ENCODE measurements at places on chromosomes 5 and 9.

DNA sequence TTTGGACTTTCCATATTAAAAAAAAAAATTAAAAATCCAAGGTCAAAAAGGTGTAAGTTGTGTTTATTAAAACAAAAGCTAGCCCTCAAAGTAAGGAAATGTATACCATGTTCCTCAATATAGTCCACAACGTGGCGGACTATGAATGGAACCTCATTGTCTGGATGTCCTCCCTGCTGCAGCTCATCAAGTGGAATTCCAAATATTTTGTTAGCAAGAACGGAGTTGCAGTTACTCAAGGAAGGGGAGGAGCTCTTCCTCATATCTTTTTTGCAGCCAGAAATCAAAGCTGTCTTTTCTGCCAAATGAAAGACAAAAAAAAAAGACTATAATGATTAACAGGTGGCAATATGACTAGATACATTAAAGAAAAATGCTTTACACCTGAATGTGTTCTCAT lies 14.0 kb downstream of the FAM13B start:
- DNase-seq: no peak

GRCh38 chr9:117815948-117816347 lies 111.7 kb downstream of the TLR4 start:
- DNase-seq: no peak

DNA sequence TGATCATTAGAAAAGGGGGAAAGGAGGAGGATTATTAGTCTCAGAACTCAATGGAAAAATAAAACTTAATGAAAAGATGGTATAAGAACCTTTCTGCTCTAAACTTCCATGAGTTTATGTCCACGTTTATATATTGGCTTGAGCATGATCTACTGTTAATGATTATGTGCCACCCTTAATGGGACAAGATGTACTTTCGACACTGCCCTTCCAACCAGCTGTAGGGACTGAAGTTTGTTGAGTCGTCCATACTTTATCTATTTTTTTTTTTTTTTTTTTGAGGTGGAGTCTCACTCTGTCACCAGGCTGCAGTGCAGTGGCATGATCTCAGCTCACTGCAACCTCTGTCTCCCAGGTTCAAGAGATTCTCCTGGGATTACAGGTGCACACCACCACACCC lies 25.0 kb upstream of the GABRP start:
- DNase-seq: no peak

DNA sequence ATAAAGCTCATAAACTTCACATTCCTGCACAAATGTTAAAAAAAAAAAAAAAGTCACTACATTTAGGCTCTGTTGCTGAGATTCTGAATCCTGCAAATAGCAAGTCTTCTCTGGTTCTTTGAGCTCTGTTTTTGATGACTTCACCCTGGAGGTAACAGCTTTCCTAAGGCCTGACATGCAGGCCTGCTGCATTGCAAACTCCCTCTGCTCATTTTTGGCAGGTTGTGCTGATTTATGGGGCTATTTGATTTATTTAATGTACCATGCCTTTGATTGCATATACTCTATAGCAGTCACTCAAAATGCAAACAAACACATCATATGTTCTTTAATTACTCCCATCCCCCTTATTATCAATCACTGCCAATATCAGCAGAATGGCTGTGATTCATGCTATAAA lies 416.1 kb upstream of the IZUMO3 start:
- no peak for DNase-seq

DNA sequence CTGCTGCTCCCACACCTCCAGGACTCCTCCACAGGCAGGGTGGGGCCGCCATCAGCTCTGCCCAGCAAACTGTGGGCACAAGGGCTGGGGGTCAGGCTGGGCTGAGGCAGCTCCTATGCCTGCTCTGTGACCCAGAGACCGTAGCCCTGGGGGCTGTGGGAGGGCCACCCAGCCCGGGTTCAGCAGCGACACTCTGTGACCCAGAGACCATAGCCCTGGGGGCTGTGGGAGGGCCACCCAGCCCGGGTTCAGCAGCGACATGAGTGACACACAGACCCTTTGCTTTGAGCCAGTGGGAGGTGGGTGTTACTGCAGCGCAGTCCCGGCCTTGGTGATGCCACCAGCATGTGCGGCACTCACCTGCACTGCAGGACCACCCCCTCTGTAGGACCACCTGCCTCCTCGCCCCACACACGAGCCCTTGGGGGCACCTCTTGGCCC lies 118.9 kb upstream of the LPCAT1 start:
- DNase-seq: no peak

- DNase-seq: no peak
These were observed 37.0 kb downstream of the DMAC1 start for GRCh38 chr9:7762600-7762999.

DNA sequence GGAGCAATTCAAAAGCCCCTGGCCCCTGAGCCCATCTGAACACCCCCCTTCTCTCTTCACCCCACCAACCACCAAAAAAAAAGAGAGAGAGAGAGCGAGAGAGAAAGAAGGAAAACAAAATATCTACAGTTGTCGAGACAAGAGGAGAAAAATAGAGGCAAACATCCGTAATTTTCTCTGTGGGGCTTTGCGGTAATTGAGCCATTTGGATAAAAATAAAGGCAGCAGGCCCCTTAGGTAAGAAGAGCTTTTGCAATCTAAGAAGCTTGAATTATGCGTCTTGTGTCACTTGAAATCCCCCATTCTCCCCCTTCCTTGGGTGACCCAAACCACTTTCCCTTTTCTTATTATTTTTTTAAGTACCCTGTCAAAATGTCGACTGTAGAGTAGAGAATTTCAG lies 35.5 kb upstream of the FUBP3 start:
- no peak for DNase-seq

DNA sequence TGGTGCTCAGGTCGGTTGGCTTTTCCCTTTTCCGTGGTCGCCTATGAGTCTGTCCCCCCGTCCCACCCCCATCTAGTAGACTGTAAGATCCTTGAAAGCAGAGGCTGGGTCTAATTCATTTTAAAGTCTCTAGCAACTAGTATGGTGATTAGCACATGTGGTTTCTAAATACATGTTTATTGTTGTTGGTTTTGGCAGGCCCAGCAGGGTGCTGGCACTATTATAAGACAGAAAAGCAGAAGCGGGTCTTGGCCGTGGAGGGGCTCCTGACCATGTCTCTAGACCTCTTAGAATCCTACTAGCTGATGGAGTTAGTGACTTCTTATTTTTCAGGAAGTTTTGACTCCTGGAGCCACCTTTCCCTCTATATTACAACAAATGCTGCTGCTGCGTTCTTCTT lies 61.5 kb upstream of the TNFSF8 start:
- DNase-seq: no peak

DNA sequence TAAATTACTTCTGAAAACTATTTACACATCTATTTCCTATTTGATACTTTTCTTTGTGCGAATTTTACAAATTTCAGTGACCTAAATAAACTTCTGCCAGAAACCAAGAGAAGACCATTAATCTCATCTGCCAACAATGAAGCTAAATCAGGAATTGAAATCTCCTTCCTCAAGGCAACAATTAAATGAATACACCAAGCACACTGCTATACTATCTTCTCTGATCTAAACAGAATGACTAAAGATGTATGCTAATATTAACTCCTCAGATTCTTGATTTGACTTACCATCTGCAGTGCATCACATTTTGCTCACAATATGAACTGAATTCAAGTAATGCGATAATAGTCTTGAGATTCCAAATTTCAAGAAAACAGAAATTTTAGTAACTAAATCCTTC lies 82.3 kb downstream of the CEP120 start:
- DNase-seq: no peak

- peak; percentile 93 for DNase-seq
These were observed 594.1 kb upstream of the BRINP1 start for GRCh38 chr9:119963258-119963797.

- DNase-seq: no peak
These were observed 542.1 kb upstream of the ARRDC3 start for GRCh38 chr5:91925249-91925648.

DNA sequence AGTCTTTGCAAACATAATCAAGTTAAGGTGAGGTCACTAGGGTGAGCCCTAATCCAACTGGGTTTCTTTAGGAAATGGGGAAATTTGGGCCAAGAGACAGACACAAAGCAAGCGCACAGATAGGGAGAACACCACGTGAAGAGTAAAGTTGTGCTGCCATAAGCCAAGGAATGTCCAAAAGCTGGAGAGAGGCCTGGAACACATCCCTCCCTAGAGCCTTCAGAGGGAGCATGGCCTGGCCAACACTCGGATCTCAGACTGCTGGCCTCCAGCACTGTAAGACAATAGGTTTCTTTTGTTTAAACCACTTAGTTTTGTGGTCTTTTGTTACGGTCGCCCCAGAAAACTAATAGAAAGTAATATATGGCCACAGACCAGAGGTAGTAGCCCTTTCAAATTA lies 8.1 kb upstream of the ROR2 start:
- no peak for DNase-seq

Measured in BJ (cell line).